ENCODE measurements at places on chromosomes 4 and X.
A peak's percentile ranks its signal among the peaks of the same experiment; 100 is the strongest.

DNA sequence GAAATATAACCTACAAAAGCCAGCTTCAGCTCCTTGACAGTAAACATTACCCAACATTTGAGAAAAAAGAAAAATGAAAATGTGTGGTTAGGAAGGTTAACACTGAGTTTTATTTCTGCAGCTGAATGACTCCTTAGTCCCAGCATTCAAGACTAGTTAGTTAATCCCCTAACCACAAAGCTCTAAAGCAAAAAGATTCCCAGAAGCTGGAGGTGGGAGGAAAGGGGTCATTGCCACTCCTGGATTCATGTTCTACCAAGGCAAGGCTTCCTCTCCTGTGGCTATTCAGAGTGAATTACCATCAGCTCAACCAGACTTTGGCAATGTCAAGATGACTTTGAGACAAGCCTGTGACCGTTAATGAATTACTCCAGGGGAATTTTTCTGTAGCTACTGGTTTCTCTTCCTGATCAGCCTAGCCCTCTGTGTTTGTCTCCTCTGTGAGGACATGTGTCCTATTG lies 63.6 kb downstream of the HADH start:
- DNase-seq, result no peak

DNA sequence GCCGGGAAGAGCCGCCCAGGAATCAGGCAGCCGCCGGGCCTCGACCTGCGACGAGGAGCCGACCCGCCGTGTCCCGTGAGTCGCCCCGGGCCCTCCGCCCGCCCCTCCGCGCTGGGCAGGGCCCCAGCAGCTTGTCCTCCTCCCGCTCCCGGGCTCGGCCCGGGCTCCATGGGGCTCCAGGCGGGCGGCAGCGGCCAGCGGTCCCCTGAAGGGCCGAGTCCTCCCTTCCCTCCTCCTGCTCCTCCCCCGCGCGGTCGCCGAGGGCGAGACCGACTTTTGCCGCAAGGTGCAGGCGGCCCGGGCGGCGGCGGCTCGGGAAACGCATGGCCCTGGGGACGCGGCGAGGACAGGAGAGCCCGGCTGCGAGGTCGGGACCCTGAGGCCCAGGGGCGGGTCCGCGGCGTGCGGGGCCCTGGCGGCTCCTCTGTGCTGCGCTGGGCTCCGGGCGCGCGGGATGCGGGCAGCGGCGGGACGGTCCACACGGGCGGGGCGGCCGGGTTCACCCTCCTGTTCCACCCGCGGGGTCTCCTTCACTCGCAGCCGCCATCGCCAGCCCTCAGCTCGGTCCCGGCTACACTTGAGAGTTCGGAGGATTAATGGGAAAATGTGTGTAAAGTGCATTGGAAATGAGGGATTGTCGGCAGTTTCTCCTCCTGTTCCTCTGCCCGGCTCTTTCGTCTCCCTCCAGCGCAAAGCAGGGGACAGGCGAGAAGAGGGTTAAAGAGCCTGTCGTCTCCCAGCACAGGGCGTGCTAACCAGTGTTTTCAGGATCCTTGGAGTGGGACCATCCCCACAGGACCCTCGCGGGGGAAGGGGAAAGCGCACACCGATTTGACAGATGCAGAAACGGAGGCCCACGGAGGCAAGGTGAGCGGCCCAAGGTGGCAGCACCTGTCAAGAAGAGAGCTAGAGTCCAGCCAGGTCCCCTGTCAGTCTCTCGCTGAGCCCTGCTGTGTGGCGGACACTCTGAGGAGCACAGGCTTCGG lies 16.6 kb upstream of the ZNF718 start:
- no peak for DNase-seq

GRCh38 chr4:74628852-74629620 lies 165.3 kb downstream of the BTC start:
- no peak for DNase-seq

DNA sequence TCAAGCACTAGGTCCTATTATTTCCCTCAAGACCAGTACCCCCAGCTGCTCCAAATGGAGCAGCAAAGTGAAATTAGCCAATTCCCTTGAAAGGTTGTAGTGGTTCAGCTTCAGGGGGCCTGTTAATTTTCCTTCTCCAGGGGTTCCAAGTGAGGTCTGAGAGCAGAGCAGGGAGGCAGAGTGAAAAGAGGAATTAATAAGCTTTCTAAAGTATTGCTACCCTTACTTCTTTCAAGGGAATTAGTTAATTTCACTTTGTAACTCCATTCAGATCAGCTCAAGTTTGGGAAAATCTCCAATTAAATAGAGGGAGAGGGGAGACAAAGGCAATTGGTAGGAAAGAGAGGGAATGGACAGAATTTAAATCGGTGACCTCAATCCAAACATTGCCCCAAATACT lies 78.7 kb upstream of the SLC7A11 start:
- no peak for DNase-seq

DNA sequence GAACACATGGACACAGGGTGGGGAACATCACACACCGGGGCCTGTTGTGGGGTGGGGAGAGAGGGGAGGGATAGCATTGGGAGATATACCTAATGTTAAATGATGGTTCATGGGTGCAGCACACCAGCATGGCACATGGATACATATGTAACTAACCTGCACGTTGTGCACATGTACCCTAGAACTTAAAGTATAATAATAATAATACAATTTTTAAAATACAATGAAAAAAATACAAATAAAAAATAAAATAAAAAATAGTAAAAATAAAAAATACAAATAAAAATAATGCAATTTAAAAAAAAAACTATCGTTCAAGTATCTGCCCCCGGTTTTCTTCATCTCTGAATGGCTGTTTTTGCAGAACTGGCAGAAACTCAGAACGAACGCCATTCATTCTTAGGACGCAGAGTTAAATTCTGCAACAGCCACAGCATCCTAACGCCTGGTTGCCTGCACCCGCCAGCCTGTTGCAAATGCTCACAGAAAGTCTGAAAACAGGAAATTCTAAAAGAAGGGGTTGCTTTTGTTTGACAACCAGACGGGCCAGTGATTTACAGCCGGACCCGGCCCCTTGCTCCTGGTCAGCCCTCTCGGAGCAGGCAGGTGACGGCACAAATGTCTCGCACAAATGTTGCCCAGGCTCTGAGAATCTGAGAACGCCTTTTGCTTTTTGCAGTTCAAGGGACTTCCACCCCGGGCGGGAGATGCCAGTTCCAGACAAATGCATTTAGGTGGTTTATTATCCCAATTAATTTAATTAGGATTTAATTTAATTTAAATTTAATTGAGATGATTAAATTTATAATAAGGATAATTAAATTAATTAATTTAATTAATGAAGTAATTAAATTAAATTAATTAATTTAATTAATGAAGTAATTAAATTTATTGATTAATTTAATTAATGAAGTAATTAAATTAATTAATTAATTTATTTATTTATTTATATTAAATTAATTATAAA lies 47.8 kb downstream of the CRLF2 start:
- DNase-seq, result no peak

DNA sequence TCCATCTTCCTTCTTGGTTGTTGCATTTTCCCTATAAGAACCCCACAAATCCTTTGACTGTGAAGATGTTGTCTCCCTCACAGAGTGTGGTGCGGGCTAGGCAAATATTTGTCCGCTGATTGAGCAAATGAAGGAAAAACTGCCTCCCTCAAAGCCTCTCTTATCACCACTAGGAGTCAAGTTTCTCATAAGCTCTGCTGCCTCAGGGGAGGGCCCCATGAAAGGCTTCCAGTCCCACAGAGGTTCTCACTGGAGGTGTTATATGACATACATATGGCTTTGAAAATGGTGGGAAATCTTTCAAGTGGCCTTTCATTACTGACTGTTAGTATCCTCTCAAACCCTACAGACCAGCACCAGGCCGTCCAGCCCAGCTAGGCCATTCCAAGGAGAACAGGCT lies 9.3 kb downstream of the VGLL1 start:
- no peak for DNase-seq

DNA sequence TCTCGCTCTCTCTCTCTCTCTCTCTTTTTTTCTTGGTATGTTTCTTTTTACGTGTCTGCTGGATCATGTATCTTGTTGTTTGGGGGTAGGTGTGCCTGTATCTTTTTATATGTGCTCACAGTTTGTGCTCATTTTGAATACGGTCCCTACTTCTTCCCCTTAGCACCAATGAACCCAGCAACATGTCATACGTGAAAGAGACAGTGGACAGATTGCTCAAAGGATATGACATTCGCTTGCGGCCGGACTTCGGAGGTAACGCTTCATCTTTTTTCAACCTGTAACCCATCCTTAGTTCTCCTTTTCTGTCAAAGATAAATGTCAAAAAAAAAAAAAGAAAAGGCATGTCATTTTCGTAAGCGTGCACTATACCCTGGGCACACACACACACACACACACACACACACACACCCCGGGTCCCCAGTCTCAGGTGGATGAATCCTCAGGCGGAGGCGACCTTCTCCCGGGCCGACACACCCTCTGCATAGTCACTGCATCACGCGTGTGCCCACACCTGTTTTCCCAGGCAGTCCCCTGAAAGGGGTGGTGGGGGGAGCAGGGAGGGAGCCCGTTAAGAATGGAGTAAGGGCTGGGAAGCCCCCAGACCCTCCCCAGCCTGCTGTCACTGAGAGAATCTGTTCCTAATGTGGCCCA lies 511 bp downstream of the GABRB1 start:
- peak; percentile 6 for DNase-seq

DNA sequence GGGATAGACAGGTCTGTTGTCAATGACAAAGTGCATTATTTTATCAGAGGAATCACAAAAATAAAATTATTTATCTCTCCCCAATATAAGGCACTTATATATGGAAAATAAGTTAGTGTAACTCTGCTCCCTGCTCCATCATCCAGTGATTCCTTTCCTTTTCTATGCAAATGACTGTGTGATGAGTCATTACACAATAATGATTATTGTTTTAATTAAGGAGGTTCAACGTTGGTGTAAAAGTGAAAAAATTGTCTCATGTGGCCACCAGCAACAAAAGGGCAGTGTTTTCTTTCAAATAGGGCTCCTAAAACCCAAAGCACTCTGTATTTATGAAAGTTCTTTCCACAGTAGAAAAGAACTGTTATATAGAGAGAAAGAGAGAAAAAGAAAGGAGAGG lies 16.7 kb downstream of the SLC7A11 start:
- no peak for DNase-seq

DNA sequence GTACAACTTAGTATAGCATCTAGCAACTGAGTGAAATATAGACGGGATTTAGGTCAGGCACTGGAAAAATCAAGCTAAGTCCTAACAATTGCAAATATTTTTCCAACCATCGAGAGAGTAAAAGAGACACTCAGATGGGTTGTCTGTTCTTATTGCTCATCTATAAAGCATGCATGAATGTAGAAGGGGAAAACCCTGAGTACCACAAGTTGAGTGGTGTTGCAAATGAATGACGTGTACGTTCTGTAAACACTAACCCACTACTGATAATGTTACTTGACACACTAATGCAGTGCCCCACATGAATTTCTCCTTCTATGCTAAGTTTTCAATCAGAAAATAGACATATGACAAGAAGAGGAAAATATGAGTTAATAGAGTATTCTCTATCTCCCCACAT lies 211.2 kb downstream of the COX18 start:
- no peak for DNase-seq

DNA sequence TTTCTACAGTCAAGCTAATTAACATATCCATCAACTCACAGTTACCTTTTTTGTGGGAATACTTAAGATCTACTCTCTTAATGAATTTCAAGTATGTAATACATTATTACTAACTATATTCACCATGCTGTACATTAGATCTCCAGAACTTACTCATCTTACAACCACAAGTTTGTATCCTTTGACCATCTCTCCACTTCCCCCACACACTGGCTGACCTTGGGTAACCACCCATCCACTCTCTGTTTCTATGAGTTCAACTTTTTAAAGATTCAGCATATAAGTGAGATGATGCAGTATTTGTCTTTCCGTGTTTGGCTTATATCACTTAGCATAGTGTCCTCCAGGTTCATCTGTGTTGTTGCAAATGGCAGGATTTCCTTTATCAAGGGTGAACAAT lies 30.5 kb upstream of the MAGED1 start:
- no peak for DNase-seq

Data from SK-N-DZ (cell line).